Activated T-helper 9 cell treated with anti-CD3 and anti-CD28 coated beads, Interleukin-2, amount 50 U/mL, for 16 hours (primary cell): ENCODE measurements at places on chromosomes 13 and 19.

DNA sequence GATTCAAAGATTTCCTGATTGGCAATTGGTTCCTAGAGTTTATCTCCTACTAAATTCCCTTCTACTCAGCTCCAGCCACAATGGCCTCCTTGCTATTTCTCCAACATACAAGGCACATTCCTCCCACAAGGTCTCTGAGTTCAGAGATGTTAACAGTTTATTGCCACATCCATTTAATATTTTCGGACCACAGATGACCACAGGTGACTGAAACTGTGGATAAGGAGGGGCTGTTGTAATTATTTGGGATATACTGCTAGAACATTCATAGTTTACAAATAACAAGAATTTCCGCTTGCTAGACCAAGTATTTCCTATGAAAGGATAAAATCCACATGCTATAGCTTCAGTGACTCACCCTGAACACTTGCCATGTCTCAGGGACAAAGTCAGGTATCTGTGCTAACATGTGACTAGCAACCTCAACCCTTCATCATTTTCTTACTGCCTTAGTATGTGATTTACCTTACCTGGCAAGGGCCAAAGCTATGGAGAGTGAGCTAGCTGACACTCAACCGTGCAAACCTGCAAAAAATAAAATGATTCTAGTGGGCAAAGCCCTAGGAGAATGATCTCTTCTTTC, 117.7 kb downstream of the TBC1D4 start:
- DNase-seq, result no peak

DNA sequence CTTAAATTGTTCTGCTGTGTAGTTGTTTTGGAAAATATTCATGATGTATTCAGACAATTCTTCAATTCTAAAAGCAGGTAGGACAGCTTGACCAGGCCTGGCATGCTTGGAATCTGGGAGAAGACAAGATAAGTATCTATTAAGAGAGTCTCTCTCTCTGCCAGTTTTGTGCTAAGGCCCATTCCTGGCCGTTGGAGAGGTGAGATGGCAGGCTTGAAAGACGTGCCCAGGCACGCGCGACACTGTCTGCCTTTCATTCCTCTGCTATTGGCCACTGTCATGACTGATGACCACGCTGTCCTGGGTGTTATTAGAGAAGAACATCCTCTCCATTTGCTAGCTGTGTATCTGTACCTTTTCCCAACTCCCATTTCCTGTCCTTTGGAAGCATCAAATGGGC, 90.3 kb downstream of the LHFPL6 start:
- no peak for DNase-seq

DNA sequence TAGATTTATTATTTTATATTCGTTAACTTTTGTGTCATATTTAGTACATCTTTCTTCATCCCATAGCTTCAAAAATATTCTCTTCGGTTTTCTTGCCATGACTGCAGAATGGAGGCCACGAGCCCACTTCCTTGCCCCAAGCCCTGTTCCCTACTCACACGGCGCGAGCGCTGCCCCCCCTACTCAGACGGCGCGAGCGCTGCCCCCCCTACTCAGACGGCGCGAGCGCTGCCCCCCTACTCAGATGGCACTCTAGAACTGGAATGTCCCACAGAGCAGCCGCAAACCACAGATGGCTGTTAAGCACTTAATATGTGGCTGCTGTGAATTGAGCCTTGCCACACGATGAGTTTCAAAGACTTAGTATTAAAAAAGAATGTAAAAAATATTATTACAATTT, 102.2 kb upstream of the PEG3 start:
- no peak for DNase-seq

- DNase-seq, result no peak
Measured at GRCh38 chr19:10052602-10053360, 33.3 kb upstream of the SHFL start.

- DNase-seq, result no peak
Measured at GRCh38 chr13:110581506-110582185, 20.1 kb upstream of the RAB20 start.

GRCh38 chr13:104534847-104535246, 1468.6 kb upstream of the SLC10A2 start:
- DNase-seq, result no peak

DNA sequence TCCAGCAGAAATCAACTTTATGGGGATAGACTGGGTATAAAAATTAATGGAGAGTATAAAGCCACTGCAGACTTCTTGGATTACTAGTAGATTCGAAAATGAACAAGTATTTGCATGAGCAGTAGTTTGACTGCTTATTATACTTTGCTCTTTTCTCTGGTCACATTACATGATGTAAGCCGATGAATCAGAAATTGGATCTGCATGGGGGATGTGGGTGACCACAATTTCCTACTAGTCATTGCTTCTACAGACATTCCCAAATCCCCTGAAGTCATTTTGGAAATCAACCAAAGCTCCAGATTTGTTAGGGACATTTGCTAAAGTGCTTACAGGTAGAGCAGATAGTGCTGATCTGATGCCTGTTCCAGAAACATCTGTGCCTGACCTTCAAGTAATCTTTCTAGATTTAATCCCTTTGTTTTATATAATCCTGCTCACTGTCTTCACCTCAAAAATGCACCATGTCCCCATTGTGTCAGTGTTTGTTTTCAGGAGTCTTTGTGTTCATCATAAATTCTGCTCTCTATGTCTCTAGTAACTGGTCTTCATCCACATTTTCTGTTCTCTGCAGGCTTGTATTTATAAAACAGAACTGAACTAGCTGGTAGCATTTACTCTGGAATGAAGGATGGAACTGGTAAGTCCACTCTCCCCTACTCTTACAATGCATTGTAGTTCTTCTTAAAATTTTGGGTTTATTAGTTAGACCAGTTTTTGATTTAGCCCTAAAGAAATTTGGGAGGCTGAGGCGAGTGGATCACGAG, 201.5 kb upstream of the CSNK1A1L start:
- DNase-seq, result no peak

DNA sequence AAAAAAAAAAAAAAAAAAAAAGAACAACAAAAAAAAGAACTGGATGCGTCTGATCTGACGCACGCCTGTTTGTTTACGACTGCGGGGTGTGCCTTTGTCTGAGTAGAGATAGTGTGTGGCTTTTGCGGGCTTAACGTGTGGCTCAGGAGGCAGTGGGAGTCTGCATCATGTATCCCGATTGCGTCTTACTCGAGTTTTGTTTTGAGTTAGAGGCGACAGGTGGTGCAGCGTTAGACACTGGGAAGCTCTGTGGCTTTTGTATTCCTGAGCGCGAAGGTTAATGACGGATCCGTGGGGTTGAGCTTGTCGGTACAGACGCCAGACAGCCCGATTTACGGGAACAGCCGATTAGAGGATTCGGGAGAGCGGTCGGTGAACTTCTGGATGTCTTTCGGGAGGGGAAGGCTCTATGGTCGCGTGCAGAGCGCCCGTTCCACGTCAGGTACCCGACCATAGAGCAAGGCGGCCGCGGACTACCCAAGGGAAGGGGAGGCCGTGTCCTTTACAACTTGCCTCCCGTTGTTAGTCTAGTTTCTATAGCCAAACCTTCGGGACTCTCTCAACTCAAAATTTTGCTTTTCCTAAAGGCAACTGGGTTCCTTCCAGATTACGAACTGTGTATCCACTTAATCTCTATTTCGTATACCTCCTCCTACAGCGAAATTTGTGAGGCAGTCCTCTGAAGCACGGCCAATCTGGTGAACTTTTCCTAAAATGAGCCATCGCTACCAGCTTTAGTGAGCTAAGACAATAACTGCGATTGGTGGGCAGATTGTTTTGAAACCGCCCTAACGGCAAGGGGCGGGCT, 926 bp upstream of the HNRNPUL1 start:
- peak; percentile 73 for DNase-seq

- no peak for DNase-seq
Measured at GRCh38 chr19:44968118-44968517, 12.9 kb downstream of the CLPTM1 start.

GRCh38 chr19:6108721-6109633, 1.3 kb downstream of the RFX2 start:
- DNase-seq, result peak; percentile 50

DNA sequence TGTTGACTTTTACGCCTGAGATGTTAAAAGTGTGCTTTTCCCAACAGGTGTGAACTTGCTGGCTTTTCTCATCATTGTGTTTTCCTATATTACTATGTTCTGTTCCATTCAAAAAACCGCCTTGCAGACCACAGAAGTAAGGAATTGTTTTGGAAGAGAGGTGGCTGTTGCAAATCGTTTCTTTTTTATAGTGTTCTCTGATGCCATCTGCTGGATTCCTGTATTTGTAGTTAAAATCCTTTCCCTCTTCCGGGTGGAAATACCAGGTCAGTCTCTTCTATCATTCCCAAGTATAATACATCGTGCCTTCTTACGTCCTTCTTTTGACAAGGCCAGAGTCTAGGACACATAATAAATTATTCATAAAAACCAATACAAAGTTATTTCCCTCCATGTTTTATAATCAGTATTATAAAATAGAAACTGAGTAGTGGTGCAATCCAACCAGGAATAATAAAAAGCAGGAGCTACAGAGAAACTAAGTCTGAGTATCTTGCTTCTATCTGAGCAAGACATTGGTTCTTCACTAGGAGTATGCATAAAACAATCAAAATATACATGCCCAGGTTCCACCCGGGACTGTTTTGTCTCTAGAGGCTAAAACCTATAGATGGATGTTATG, 57.9 kb downstream of the RXFP2 start:
- no peak for DNase-seq

GRCh38 chr13:28621449-28621848, 37.5 kb upstream of the POMP start:
- DNase-seq, result no peak
